ENCODE measurements at places on chromosomes 4 and X.

DNA sequence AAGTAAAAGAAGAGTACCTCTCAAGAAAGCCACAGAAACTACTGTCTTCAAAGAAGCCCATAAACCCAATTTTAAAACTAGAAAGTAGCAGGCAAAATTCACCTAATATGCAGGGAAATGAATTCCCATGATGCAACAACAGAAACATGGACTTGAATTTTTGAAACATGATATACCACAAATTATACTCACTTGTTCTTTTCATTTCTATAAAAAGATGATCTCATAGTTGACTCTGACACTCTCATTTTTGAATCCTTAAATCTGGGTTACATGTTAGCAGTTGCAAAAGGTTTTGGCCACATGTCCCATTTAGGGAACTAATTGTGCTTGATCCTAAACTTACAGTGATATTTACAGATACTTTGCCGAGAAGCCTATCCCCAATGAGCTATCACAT, 1130.8 kb downstream of the FAT4 start:
- no peak for DNase-seq

GRCh38 chr4:45186249-45186648, 459.9 kb upstream of the GNPDA2 start:
- DNase-seq, result no peak

DNA sequence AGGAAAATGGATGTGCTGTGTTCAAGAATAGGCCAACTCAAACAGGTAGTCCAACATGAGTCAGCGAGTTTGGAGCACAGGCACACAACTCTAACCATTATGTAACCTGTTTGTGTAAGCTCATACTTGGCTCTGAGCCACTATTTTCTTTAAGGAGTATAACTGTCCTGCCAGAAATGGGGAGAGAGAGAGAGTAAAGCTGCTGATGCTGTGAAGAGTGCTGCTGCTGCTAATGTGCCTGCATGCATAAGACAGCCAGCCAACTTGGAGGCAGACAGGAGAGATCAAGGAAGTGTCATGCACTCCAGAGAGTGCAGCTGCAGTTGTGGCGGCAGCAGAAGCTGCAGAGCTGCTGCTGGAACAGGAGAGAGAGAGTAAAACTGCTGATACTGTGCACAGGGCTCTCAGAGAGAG, 11.7 kb upstream of the STATH start:
- DNase-seq, result no peak

GRCh38 chrX:82666355-82666754, 841.7 kb upstream of the POU3F4 start:
- DNase-seq, result no peak

- DNase-seq, result no peak
Measured at GRCh38 chrX:13688384-13688957, 457 bp upstream of the RAB9A start.
